ENCODE measurements at places on chromosomes 5 and 9. TPM values are rescaled to one million over a fixed set of nuclear protein-coding genes. Genes with fewer than 3 reads are reported as not detected.

The C5orf52 gene
- total RNA-seq: not detected

The RNF183 gene
- total RNA-seq: not detected

The EPB41L4A gene
- total RNA-seq: 17.8 TPM

The KIF20A gene
- 1.5 TPM for total RNA-seq

The BTNL3 gene
- not detected for total RNA-seq

The PCDHGB6 gene
- total RNA-seq: 3.2 TPM

The TAF11L7 gene
- total RNA-seq: not detected

The PCDHB5 gene
- total RNA-seq: 2.1 TPM

The WDR41 gene
- 38.9 TPM for total RNA-seq

GRCh38 chr9:125982798-125983406 is 235.7 kb downstream of the PBX3 start:
- H3K4me3 ChIP-seq: no peak overlapping the region
- no peaks in the 10 kb centered on the region for H3K36me3 ChIP-seq
- H3K4me1 ChIP-seq: no peaks in the 10 kb centered on the region
- DNase-seq: no peak
- no peak overlapping the region for H3K27ac ChIP-seq

DNA sequence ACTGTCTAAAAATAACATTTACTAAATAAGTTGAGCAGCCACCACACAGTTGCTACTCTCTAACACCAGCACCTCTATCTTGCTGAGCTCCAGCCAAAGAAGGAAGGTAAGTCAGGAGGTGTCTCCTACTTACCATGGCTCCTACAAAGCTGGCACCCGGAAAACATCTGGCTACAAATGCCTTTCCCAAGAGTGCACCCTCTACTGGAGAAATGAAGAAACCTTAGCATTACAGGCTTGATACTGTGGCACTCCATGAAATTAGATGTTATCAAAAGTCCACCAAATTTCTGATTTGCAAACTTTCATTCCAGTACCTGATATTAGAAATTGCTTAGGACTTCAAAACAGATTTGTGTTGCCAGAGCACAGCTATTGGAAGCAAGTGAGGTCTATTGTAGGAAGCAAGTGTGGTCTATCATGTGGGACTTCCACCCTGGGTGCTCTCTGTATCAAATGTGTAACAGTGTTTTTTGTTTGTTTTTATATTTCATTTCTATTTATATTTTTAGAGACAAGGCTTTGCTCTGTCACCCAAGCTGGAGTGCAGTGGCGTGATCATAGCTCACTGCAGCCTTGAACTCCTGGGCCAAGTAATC is 25.7 kb upstream of the RFK start:
- no peaks in the 10 kb centered on the region for H3K4me1 ChIP-seq
- no peaks in the 10 kb centered on the region for H3K27me3 ChIP-seq
- H3K36me3 ChIP-seq: no peaks in the 10 kb centered on the region
- DNase-seq: no peak
- H3K27ac ChIP-seq: no peak overlapping the region

DNA sequence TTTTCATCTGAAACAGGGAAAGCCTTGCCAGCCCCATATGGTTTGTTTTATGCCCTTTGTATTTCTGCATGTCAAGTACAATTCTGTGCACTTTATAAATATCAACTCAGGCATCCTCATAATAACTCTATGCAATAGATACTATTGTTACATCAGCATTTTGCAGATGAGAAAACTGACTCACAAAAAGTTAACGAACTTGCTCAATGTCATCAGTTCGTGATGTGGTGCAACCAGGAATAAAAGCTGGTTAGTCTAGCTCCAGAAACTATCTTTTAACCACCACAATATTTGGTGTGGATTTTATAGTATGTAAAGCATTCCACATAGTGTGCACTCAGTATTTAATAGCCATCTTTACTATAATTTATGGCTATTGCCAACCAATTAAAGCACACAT is 134.9 kb downstream of the MRPS30 start:
- H3K27ac ChIP-seq: no peak overlapping the region
- no peak for DNase-seq

DNA sequence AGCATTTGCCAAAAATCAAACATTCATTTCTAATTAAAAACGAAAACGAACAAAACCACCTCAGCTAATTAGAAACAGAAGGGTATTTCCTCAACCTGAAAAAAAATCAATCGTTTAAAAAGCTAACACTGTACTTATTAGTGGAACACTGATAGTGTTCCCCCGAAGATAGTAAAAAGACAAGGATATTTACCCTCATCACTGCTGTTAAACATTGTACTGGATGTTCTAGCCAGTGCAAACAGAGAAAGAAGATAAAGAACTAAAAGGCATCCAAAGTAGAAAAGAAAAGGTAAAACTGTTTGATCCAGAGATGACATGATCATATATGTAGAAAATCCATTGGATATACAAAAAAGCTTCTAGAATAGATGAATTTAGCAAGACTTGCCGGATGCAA is 508.3 kb downstream of the DMRTA1 start:
- no peak for DNase-seq
- no peaks in the 10 kb centered on the region for H3K36me3 ChIP-seq
- no peak overlapping the region for H3K27ac ChIP-seq
- no peak overlapping the region for H3K4me3 ChIP-seq
- no peaks in the 10 kb centered on the region for H3K27me3 ChIP-seq
- H3K4me1 ChIP-seq: no peaks in the 10 kb centered on the region

DNA sequence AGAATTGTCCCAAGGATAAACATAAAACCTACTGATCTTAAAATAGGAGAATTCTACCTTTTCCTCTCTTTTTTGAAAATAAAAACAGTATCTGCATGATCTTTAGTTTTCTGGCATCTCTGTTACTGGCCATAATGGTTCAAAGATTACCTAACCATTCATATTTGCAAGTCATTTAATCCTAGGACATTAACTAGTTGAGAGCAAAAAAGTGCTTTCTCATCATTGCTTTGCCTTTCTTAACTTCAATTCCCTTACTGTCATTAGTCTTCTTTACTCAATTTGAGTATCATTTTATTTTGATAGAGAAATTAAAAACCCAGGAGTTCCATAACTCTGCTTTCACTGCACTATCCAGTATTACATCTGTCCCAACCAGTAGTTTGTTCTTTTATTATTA is 68.6 kb downstream of the RFX3 start:
- no peaks in the 10 kb centered on the region for H3K4me1 ChIP-seq
- DNase-seq: no peak
- H3K36me3 ChIP-seq: no peaks in the 10 kb centered on the region
- no peak overlapping the region for H3K4me3 ChIP-seq
- no peaks in the 10 kb centered on the region for H3K27me3 ChIP-seq

- H3K27me3 ChIP-seq: no peaks in the 10 kb centered on the region
- H3K36me3 ChIP-seq: no peaks in the 10 kb centered on the region
Measured at GRCh38 chr5:158718738-158719505, 380.8 kb downstream of the EBF1 start.

DNA sequence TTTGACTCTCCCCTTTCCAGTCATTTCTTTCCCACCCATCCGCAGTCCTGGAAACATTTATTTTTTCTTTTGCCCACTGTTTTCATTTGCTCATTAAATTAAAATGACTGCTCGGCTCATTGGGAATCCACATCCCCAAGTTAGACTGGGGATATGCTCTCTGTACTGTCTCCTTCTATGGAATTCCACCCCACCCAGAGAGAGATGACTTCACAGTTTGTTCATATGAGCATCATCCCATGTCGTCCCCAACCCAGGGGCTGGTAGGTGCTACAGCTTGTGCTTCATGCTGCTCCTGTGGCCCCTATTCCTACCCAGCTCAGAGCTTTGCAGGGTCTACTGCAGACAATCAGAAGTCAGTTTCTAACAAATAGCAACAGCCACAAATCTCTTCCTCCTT is 16.5 kb upstream of the RARS1 start:
- H3K4me3 ChIP-seq: no peak overlapping the region
- no peaks in the 10 kb centered on the region for H3K4me1 ChIP-seq
- no peak for DNase-seq
- peaks cover 6% of the 10 kb centered on the region for H3K36me3 ChIP-seq
- H3K27me3 ChIP-seq: no peaks in the 10 kb centered on the region
- no peak overlapping the region for H3K27ac ChIP-seq

GRCh38 chr5:55440188-55440646 is 94.5 kb downstream of the PLPP1 start:
- no peak overlapping the region for H3K27ac ChIP-seq
- H3K4me1 ChIP-seq: peaks cover 10% of the 10 kb centered on the region
- no peaks in the 10 kb centered on the region for H3K36me3 ChIP-seq
- H3K4me3 ChIP-seq: no peak overlapping the region

DNA sequence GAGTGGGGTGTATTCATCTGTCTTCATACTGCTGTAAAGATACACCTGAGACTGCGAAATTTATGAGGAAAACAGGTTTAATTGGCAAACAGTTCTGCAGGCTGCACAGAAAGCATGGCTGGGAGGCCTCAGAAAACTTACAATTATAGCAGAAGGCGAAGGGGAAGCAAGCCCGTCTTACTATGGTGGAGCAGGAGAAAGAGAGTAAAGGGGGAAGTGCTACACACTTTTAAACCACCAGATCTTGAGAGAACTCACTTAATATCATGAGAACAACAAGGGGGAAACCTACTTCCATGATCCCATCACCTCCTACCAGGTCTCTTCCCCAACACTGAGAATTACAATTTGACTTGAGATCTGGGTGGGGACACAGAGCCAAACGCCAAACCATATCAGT is 12.5 kb upstream of the NREP start:
- H3K27ac ChIP-seq: no peak overlapping the region
- H3K36me3 ChIP-seq: no peaks in the 10 kb centered on the region
- H3K4me1 ChIP-seq: peaks cover 3% of the 10 kb centered on the region
- DNase-seq: no peak
- H3K27me3 ChIP-seq: no peaks in the 10 kb centered on the region

DNA sequence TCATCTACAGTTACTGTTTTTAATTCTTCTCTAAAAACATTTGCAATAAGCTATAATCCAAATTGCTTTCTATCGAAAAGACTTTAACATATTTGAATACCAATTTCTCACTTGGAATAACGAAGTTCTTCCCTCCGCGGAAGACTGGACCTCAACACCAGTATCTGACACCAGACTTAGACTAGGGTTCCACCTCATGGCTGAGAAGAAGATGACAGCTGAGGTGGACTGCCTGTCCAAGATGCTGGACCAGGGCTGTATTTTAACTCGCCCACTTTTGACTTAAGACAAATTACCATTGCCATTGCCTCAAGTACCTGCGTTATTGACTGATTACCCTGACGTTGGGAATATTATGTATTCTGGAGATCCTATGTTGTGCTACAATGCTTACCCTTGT is 34.1 kb downstream of the ZMAT2 start:
- no peak overlapping the region for H3K4me3 ChIP-seq
- no peak overlapping the region for H3K27ac ChIP-seq
- H3K27me3 ChIP-seq: no peaks in the 10 kb centered on the region
- no peaks in the 10 kb centered on the region for H3K36me3 ChIP-seq
- no peak for DNase-seq

- no peak overlapping the region for H3K4me3 ChIP-seq
- H3K27me3 ChIP-seq: no peaks in the 10 kb centered on the region
Measured at GRCh38 chr9:92781899-92782298, 17.3 kb upstream of the BICD2 start.

DNA sequence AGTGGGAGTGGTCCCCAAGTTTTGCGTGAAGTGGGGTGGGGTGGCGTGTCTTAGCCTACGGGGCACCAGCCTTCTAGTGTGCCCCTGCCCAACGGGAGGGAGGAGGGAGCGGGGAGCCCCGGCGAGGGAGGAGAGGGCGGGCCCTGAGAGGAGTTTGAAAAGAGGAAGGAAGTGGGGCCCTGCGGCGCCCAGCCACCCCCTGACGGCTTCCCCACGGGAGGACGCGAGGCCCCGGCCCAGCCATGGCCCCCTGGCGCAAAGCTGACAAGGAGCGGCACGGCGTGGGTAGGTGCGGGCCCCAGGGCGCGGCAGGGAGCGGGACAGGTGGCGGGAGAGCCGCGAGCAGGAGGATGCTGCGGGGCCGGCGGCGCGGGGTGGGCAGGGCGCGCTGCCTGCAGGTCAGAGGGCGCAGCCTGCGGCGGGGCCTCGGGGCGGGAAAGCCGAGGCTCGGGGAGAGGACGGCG is at the start of gene DOCK2:
TSS of gene DOCK2 (plus strand) at position 191 of the 464 bp plus-strand sequence. CDS start at position 243, 52 bp downstream.
- H3K4me3 ChIP-seq: peak within 1 kb of the TSS; percentile 55
- no peaks in the 10 kb centered on the region for H3K27me3 ChIP-seq
- peaks cover 3% of the 10 kb centered on the region for H3K4me1 ChIP-seq
- H3K27ac ChIP-seq: peak within 1 kb of the TSS; percentile 82
- peak; percentile 92 for DNase-seq

- no peaks in the 10 kb centered on the region for H3K36me3 ChIP-seq
- H3K27me3 ChIP-seq: no peaks in the 10 kb centered on the region
- H3K4me1 ChIP-seq: no peaks in the 10 kb centered on the region
Measured at GRCh38 chr5:91865915-91866314, 482.8 kb upstream of the ARRDC3 start.

DNA sequence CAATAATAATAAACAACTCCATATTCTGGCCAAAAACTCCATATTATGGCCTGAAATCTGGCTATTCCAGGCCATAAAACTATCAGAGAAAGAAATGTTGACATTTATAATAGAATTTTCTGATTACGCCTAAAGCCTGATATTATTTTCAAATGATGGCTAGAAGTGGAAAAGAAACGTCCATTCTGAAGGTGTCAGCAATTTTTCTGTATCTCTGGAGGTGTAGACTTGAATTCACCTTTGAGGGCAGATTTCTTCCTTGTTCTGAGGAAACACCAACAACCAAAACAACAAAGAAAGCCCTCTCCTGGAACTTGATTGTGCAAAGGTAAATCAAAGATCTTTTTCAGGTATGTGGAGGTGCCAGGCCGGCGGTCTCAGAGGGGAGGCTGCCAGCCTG is 390.7 kb downstream of the DMAC1 start:
- H3K27ac ChIP-seq: no peak overlapping the region
- DNase-seq: peak; percentile 5
- H3K4me3 ChIP-seq: no peak overlapping the region
- no peaks in the 10 kb centered on the region for H3K4me1 ChIP-seq

- no peak overlapping the region for H3K27ac ChIP-seq
- no peak for DNase-seq
- no peak overlapping the region for H3K4me3 ChIP-seq
- H3K27me3 ChIP-seq: no peaks in the 10 kb centered on the region
- H3K4me1 ChIP-seq: no peaks in the 10 kb centered on the region
- no peaks in the 10 kb centered on the region for H3K36me3 ChIP-seq
Measured at GRCh38 chr5:86127696-86128095, 490.0 kb upstream of the COX7C start.

DNA sequence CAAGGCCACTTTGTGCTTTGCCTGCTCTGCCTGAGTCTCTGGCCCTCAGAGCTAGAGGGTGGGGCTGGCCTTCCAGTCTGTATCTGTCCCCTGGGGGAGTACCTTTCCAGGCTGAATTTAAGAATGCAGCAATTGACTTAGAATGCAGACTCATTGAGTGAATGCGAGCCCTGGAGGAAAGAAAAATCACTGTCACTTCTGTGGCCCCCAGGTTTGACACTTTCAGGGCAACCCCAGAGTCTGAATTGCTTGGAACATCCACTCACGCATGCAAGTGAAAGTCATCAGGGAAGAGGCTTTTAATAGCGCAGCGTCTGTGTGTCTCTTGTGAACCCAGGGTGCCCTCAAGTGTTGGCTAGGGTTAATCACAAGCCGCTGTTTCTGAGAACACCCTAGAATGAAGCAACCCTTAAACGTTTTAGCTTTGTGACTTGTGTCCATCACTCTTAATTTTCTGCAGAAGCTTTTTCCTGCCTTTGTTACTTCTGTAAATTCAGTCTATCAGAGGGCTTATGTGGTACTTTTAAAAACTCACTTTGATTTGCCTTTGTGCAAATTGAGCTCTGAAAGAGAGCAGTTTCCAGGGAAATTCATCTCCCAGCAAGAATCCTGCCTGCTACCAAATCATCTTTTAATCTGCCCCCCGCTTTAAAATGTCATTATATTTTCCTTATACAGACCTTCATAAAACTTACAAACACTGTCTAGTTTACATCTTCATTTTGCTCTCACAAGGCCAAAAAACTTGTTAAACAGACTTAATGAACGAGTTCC is 146.8 kb upstream of the IQGAP2 start:
- H3K4me3 ChIP-seq: no peak overlapping the region
- H3K27me3 ChIP-seq: no peaks in the 10 kb centered on the region
- H3K27ac ChIP-seq: no peak overlapping the region
- H3K4me1 ChIP-seq: no peaks in the 10 kb centered on the region
- no peaks in the 10 kb centered on the region for H3K36me3 ChIP-seq
- peak; percentile 63 for DNase-seq

Data from upper lobe of left lung (tissue), 6 donors.